ENCODE measurements at places on chromosomes 1 and 21. TPM values are rescaled to one million over a fixed set of nuclear protein-coding genes. Genes with fewer than 3 reads are reported as not detected.

The SLC27A3 gene
- 49.7 TPM for total RNA-seq

The INAVA gene
- total RNA-seq = not detected

The LCE1E gene
- total RNA-seq = not detected

The KCNN3 gene
- total RNA-seq = 0.24 TPM

The DNASE2B gene
- not detected for total RNA-seq

The SAMSN1 gene
- 20.0 TPM for total RNA-seq

The PGLYRP4 gene
- not detected for total RNA-seq

The S100A14 gene
- total RNA-seq = 0.50 TPM

The CD247 gene
- 4.7 TPM for total RNA-seq

The PGLYRP3 gene
- not detected for total RNA-seq

The KCND3 gene
- total RNA-seq = 8.0 TPM

The TFF2 gene
- total RNA-seq = not detected

The CRABP2 gene
- total RNA-seq = not detected

- DNase-seq = no peak
These were observed 10.6 kb downstream of the THBS3 start for GRCh38 chr1:155196893-155197638.

- no peak for DNase-seq
These were observed 18.9 kb upstream of the VWA5B1 start for GRCh38 chr1:20271498-20272400.

DNA sequence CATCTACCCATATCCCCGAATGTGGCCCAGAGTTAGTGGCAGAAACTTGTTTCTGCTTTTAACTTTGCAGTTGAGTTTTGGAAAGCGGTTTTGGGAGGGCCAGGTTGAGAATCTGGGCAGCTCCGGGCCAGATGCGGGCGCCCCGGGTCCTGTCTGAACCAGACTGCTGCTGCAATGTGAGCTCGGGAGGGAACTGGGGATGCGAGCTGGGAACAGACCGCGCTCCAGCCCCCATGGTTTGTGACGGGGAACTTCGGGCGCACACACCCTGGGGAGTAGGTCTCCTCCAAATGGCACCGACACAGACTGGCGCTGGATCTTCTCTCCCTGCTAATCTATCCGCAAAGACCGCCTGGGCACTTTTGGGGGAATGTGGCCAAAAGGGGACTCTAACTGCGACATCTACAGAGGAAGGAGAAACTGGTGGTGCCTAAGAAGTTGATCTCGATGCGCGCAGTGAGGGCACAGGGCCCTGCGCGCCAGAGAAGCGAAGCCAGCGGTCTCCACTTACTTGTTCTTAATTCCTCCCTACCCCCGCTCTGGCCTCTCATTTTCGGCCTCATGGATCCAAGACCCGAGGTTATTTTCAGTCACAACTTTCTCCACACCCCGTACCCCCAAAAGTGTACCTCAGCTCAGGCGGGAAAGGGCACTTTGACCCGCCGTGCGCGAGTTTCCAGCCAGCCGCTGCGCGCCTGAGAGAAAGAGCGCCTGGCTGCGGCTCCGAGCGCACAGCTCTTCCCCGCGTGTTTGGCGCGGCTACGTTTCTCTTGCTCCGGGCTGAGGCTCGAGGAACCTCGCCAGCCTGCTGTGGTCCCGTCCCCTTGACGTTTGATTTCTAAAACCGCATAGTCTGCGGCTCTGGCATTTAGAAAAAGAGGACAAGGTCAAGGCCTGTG lies 411.0 kb upstream of the ESRRG start:
- no peak for DNase-seq

- no peak for DNase-seq
These were observed 10.6 kb downstream of the SLC19A1 start for GRCh38 chr21:45531393-45532215.

- no peak for DNase-seq
These were observed 3.3 kb downstream of the WNT3A start for GRCh38 chr1:228009828-228010775.

DNA sequence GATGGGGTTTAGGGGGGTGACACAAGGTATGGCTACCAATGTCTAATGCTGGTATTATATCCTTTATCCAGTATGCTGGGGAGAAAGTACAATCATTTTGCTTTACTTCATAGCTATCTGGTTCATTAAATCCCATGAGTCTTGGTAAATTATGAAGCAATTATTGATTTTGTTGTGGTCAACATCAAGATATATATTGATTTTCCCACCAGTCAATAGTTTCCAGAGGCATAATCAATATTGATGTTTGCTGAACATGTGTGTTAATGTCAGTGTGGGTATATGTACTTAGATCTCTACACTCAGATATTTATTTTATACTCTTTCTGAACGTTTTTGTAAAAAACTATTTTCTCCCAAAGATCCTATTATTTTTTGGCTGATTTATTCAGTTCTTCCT lies 155.5 kb downstream of the BACH1 start:
- DNase-seq = no peak

DNA sequence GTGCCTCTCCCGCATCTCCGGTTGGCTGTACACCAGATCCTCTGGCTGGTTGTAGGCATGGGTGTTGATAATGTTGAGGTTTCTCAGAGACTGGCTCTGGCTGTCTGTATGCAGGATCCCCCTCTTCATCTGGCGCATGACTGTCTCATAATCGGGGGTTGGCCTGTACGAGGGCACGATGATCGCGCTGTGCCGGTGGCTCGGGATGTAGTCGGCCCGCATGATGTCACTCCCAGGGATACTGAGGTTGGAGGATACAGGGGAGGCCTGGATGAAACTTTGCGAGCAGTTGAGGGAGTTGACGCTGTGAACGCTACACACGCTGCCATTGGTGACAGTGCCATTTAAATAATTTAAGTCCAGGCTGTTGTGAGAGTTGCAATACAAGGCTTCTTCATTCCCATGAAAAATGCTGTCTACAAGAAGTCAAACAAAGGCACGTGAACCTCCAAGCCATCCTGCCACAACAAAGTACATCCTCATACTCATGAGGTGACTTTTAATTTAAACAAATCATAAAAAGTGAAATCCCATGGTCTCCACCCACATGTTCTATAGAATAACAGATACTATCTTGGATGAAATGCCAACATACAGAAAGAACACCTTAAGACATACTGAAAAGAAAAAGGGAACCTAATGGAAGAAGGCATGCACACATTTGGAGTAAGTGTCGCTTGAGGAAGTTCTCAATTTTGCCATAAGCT lies 103.6 kb downstream of the SMYD2 start:
- DNase-seq = no peak

DNA sequence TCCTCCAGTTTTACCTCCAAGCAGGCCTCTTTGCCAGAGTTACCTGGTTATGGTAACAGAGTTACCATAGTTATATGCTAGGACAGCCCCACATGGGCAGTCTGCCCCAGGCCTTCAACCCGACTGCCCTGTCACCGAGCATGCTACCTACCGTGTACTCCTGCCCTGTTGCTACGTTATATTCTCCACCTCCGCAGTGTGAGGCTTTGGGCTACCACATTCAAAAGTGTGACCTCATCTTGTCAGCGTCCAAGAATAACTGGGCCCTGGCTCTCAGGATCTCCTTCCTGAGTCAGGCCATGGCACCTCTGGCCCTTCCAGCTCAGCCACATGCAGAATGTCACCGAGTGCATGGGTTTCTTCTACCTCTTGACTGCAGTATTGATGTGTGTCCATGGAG lies 8.9 kb downstream of the MAPKAPK2 start:
- no peak for DNase-seq

DNA sequence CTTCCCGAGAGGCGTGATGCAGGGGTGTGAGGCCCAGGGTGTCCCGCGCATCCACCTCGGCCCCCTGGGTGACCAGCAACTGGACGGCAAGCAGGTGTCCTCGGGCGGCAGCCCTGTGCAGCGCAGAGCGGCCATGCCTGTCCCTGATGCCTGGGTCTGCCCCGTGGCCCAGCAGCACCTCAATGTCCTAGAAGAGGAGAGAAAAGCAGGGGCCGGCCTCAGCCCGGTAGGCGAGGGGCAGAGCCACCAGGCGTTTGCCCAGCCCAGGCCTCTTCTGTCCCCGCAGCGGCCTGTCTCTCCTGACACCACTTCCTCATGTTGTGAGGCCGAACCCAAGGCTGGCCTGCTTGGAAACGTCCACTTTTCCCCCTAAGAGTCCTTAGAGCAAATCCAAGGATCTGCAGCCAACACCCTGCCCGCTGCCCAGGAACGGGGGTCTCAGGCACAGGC lies 1.7 kb downstream of the ANKRD65 start:
- DNase-seq = no peak

DNA sequence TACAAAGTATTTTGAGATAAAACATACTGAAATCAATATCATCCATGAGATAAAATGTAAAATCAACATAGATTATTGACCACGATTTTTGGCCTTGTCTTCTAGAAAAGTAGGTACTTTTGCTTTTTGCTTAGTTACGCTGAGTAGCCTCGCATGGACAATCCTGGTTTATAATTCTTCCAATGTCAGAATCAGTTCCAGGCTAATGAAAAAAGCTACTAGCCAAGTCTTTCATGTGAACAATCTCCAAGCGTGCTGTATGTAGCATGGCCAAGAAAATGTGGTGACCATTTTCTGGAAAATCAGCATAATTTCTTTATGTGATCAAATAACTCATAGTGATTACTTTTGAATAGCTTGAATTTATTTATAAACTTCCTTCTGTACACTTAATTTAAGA lies 145.8 kb downstream of the NTMT2 start:
- no peak for DNase-seq

DNA sequence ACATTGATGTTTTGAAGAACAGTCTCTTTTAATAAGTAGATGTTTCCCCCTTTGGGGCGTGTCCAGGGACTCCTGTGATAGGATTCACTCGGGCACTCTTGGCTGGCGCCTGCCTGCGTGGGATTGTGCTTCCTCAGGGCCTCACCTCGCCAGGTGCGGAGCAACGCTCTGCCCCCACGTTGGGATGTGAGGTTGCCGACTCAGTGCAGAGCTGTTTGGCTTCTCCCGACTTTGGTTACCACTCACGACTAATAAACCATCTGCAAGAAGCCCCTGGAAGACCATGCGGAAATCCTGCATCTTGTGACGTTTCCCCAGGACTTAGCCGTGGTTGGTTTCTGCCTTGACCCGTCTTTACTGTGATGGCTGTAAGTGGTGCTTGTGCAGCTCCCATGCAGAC lies 106.4 kb downstream of the PCBP3 start:
- no peak for DNase-seq

- no peak for DNase-seq
These were observed 37.1 kb upstream of the KANK4 start for GRCh38 chr1:62356257-62356835.

GRCh38 chr1:25615563-25616094 lies 962 bp upstream of the MAN1C1 start:
- DNase-seq = no peak

- no peak for DNase-seq
These were observed 124.6 kb downstream of the PRDM2 start for GRCh38 chr1:13824626-13825025.

- no peak for DNase-seq
These were observed 95.5 kb upstream of the B3GALT2 start for GRCh38 chr1:193281894-193282293.

DNA sequence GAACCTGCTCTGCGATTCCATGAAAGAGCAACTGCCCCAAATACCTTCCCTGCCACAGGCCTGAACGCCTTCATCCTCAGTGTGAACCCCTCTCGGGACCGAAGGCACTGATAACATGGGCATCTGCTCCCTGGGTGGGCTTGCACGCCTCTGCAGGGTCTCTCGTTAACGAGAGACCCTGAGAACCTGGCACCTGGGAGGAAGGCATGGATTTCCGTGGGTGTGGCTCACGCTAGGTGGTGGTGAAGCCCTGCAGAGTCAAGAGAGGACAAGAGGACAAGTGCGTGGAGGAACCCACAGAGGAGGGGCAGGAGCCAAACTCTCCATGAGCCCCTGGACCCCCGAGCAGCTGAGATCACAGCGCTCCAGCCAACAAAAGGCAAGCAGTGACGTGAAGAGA lies 26.8 kb upstream of the COL6A2 start:
- peak; percentile 14 for DNase-seq

GRCh38 chr1:40886318-40887011 lies 24.3 kb upstream of the CITED4 start:
- DNase-seq = no peak

DNA sequence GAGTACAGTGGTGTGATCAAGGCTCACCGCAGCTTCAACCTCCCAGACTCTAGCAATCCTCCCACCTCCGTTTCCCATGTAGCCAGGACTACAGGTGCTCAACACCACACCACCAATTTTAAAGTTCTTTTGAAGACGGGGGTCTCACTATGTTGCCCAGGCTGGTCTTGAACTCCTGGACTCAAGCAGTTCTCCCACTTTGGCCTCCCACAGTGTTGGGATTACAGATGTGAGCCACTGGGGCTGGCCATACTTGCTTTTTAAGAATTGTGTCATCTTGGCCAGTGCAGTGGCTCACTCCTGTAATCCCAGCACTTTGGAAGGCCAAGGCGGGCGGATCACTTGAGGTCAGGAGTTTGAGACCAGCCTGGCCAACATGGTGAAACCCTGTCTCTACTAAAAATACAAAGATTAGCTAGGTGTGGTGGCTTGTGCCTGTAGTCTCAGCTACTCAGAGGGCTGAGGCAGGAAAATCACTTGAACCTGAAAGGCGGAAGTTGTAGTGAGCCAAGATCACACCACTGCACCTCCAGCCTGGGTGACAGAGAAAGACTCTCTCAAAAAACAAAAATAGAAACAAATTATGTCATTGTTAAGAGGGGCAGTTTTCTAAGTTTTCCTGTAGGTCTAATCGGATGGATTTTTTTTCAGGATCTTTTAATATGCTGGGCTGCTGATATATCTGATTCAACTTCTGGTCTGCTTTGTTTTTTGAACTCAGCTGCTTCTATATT lies 18.7 kb downstream of the AK4 start:
- DNase-seq = no peak

DNA sequence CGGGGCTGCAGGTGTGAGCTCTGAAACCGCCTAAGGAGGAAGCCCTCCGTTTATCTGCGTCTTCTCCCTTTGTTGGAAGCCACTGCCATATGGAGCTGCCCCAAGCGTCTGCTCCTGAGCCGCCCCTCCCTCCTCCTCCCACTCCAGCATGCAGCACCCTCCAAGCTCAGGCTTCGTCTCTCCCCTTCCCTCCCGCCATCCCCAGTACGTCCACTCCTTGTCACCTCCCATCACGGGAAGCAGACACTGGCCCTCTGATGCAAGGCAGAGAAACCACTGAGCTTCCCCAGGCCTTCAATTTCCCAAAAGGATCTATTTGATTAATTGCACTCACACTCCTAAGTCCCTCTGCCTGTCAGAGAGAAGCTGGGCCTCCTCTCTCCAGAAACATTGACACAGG lies 52.5 kb downstream of the NFASC start:
- no peak for DNase-seq

DNA sequence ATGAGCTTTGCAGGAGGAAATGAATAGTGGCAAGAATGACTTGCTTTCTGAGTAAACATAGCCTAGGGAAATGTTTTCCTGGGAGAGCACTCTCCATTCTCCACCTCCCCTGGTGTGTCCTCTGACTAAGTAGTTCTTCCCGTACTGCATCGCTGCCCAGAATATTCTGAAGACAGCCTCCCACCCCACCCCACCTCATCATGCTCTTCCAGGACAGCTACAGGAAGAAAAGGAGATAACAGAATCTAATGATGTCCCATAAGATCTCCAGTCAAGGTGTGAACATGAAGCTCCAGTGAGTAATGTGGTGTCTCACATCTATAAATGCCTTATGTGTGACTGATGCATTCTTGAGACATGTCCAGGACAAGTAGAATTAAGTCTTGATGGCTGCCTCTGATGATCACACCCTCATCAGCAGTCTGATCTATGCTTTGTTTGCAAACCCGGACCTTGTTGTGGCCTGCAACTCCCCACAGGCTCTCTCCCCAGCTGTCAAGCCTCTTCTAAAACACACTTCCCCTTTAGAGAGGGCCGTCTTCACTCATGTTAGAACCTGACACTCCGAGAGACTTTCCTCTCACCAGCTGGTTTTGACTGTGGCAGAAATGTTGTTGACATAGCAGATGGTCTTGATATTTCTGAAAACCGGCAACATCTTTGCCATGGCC lies 183.0 kb downstream of the CYYR1 start:
- DNase-seq = no peak

- no peak for DNase-seq
These were observed 16.3 kb downstream of the ZMYM4 start for GRCh38 chr1:35284852-35285251.
